Tracheal epithelial cell (primary cell): ENCODE measurements at places on chromosomes 5 and 9. TPM values are rescaled to one million over a fixed set of nuclear protein-coding genes. Genes with fewer than 3 reads are reported as not detected.

HINT1 gene
- total RNA-seq = 212 and 295 TPM in 2 replicates

NINJ1 gene
- total RNA-seq = 35.4 and 50.4 TPM in 2 replicates

MEGF10 gene
- under 0.01 TPM in 2 replicates for total RNA-seq

SLC1A1 gene
- total RNA-seq = 0.85 and 8.2 TPM in 2 replicates

DDX4 gene
- total RNA-seq = not detected in 2 replicates

LRRC14B gene
- total RNA-seq = not detected in 2 replicates

CCDC192 gene
- total RNA-seq = not detected in 2 replicates

NHP2 gene
- 155 and 174 TPM in 2 replicates for total RNA-seq

PCDHAC2 gene
- 1.9 and 16.0 TPM in 2 replicates for total RNA-seq

SVEP1 gene
- total RNA-seq = 0.21 and 1.2 TPM in 2 replicates

LCN1 gene
- not detected in 2 replicates for total RNA-seq

TAF1L gene
- total RNA-seq = under 0.01 TPM in 2 replicates

PRR7 gene
- 5.3 and 10.0 TPM in 2 replicates for total RNA-seq

PIP5K1B gene
- 2.6 TPM in 1 of 2 replicates, not detected in the other for total RNA-seq

FAM153A gene
- 0.72 and 1.3 TPM in 2 replicates for total RNA-seq
